ENCODE measurements at places on chromosomes 5 and 9.

- DNase-seq: peak; percentile 38
Measured at GRCh38 chr5:100901821-100902341, 1.2 kb downstream of the ST8SIA4 start.

DNA sequence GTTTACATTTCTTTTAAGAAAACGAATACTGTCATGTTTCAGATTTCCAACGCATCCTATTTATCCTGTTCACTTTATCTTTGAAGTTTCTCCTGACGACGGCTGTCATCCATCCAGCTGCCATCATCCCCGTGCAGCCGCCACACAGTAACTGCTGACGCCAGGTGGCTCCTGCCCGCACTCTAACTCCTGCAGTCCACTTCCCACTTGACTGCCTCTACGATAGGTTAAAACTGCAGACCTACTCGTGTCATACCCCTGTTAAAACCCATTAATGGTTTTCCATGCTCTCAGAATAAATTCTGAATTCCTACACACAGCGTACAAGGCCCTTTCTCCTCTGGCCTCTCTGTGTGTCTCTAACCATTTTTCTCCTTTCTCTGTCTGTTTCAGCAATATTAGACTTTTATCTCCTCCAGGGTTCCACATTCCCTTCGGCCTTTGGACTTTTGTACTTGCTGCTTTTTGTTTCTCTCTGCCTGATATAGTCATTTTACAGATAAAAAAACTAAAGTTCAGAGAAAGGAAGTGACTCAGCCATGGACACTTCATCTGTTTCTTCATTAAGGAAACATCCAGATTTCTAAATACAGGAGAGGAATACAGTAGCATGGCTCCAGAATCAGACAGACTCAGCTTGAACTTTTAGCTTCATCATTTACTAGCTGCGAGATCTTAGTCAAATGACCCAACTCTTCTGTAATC, 84.9 kb downstream of the ADAMTS12 start:
- DNase-seq: no peak

DNA sequence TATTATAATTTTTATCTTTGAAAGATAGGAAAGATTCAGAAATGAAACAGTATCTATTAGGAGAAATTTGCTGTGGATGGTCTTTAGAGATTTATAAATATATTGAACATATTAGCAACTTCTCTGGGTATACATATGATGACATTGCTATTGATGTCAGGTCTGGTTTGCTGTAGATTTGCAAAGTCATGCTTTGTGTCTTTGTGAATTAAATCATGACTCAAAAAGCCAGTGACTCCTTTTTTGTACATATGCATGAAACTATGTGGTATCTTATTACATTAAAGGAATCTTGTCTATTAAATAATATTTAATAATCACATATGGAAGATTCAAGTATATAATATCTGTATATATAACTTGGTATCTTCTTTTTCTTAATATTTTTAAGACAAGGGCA, 141.9 kb downstream of the ST8SIA4 start:
- no peak for DNase-seq

- DNase-seq: no peak
Measured at GRCh38 chr9:84829471-84829870, 159.9 kb downstream of the NTRK2 start.

DNA sequence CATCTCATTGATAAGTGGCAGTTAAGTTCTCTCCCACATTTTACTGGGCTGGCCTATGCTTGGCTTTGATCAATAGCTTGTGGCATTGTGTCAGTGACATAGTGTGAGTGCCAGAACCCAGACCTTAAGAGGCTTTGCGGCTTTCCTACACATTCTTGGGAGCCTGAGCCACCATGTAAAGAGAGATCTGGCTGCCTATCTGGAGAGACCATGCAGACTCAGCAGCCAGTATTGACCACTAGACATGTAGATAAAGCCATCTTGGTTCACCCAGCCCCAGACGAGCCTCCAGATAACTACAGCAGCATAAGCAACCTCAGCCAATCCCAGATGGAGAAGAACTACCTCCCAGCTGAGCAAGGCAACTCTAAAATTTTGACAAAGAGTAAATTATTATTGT, 28.6 kb downstream of the C9orf153 start:
- DNase-seq: no peak

DNA sequence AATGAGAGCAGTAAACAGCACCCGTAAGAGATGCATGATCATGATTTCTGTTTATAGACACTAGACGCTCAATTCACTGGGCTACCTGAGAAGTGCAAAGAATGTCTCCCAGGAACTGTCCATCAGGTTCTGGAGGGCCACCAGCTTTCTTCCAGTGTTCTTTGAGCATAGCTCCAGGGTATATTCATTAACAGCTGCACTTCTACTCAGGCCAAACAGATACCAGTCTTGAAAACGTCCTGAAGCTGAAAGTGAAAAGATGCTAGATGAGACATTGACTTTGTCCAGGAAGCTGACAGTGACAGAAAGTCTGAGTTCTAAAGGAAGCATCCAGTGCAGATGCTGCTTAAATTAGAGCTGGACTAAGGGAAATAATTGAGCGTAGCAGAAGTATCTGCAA, 488.7 kb upstream of the TYRP1 start:
- no peak for DNase-seq

DNA sequence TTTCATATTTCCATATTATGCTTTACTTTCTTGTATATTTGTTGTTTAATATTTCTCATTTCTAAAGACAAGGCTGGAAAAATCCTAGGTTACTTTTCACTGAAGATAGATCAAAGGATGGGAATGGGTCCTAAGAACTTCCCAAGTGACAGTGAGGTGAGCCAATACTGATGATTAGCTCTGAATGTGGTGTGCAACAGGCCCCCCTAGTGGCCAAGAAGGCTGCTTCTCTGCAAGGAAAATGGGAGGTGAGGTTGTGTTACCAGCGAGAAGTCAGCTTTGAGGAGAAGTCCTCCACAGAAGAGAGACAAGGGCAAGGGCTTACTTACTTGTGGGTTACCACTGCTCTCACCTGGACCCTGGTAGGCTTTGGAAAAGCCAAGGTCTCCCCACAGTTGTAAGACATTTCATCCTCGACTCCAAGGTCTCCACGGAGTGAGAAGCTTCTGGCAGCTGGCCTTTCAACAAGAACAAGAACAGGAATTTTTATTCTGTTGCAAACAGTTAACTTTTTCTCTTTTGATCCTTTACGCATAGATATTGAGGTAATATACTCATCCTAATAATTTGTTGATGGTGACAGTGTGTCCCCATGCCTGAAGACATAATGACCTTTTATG, 69.9 kb downstream of the MAMDC2 start:
- DNase-seq: peak; percentile 51

GRCh38 chr9:93265972-93266371, 82.0 kb downstream of the WNK2 start:
- no peak for DNase-seq

GRCh38 chr5:74516211-74516636, 124.3 kb downstream of the ENC1 start:
- DNase-seq: no peak

DNA sequence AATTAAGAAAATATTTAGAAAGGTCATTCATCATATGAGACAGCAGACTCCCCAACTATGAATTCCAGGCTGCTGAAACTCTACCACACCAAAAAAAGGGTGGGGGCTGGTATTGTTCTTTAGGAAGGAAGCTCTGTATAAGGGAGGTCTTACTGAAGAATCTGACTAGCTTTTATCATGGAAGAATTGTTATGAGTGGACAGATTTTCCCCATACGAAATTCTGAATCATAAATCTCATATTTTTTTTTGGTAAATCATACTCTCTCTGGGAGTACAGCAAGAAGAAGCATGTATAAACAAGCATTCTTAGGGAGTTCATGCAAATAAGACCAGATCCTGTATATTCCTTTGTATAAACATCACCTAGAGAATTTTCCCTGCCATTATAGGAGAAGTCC, 220.0 kb downstream of the SLC12A2 start:
- no peak for DNase-seq

DNA sequence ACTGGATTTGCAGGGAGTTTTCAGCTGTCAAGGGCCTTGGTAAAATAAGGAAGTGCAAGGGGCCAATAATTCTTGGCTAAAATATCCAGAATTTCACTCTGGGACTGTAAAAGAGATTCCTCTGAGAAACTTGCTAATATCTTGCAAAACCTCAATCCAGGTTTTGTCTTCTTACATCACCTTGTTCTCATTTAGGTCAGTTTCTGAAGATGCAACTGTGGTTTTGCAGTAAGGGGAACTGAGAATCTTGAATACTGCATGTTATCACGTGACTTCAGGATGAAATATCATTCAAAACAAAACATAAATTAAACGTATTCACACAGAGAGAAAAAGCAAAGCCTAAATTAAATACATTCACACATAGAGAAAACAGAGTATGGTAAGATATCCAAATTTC, 35.0 kb upstream of the RIC1 start:
- no peak for DNase-seq

DNA sequence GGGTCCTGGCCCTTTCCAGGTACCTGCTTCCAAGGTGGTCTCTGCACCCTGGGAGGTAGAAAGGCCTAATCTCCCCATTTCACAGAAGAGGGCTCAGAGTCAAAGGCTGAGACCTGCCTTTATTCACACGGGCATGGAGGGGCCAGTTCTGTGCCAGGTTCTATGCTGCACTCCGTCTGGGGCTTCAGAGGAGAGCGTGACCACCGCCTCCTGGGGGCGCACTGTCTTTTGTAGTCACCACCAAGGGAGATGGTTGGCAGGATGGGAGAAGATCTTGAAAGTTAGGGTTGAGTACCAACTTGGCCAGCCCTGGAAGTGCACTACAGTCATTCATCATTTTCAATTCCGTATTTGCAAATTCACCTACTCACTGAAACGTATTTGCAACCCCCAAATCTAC, 23.7 kb upstream of the PRDM12 start:
- DNase-seq: no peak

GRCh38 chr9:84228130-84228720, 112.3 kb downstream of the SLC28A3 start:
- DNase-seq: no peak

DNA sequence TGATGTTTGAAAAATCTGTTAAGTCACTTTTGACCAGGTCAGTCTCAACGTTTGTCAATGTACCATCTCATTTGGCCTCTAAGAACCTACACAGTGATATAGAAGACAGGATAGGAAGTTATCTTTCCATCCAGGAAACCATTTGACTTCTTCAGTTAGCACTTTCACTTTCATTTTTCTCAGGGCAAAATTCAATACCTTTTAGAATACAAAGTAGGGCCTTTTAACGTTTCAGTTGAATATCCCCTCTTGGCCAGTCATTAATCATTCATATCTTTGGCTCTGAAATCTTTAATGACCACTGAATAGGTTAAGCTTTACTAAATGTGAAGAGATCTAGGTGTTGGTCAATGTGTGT, 101.1 kb upstream of the GNAQ start:
- DNase-seq: no peak

- no peak for DNase-seq
Measured at GRCh38 chr9:4293293-4293941, 6.5 kb downstream of the GLIS3 start.
